Activated CD8-positive, alpha-beta memory T cell treated with anti-CD3 and anti-CD28 coated beads, Interleukin-2, amount 10 ng/mL, durations not matched to agents 7 days and 5 days (primary cell): ENCODE measurements at places on chromosomes 3 and 15. TPM values are rescaled to one million over a fixed set of nuclear protein-coding genes. Genes with fewer than 3 reads are reported as not detected.

Gene ITGA11
- not detected for total RNA-seq

Gene TMEM212
- not detected for total RNA-seq

Gene COLQ
- 4.7 TPM for total RNA-seq

Gene SH2D7
- 0.28 TPM for total RNA-seq

Gene BOC
- not detected for total RNA-seq

Gene IGDCC3
- total RNA-seq = not detected

DNA sequence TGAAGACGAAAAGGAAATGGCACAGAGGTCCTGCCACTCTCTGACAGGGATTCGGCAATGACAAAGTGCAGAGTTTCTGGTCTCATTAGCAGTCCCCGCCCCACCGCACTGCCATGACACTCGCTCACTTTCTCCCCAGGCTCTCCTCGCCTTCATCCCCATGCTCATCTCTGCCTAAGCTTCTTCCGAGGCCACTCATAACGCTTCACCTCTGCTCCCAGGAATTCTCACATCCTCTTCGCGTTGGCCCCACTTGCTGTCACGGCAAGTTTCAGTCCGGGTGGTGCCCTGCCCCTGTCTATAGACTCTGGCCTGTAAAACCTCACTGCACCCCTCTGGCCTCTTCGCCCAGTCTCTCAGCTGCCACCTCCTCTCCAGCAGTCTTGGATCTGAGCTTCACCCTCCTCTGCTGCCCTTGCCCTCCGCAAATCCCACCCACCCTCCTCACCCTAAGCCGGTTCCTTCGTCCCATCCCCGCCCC, 654 bp downstream of the RUBCN start:
- DNase-seq = peak; percentile 77
- peak overlapping the region; percentile 85 for H3K4me3 ChIP-seq
- peaks cover 39% of the 10 kb centered on the region for H3K4me1 ChIP-seq
- no peaks in the 10 kb centered on the region for H3K27me3 ChIP-seq
- peaks cover 9% of the 10 kb centered on the region for H3K36me3 ChIP-seq

DNA sequence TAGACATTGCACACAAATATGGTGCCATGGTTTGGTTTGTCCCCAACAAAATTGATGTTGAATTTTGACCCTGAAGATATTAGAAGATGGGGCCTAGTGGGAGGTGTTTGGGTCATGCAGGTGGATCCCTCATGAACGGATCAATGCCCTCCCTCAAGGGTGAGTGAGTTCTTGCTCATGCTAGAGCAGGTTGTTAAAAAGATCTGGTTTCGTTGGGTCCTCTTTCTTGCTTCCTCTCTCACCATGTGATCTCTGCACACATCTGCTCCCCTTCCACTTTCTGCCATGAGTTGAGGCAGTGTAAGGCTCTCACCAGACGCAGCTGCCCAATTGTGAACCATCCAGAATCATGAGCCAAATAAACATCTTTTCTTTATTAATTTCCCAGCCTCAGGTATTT, 87.8 kb upstream of the MDFIC2 start:
- no peak overlapping the region for H3K27ac ChIP-seq
- H3K4me3 ChIP-seq = no peak overlapping the region
- H3K27me3 ChIP-seq = no peaks in the 10 kb centered on the region
- H3K4me1 ChIP-seq = no peaks in the 10 kb centered on the region

DNA sequence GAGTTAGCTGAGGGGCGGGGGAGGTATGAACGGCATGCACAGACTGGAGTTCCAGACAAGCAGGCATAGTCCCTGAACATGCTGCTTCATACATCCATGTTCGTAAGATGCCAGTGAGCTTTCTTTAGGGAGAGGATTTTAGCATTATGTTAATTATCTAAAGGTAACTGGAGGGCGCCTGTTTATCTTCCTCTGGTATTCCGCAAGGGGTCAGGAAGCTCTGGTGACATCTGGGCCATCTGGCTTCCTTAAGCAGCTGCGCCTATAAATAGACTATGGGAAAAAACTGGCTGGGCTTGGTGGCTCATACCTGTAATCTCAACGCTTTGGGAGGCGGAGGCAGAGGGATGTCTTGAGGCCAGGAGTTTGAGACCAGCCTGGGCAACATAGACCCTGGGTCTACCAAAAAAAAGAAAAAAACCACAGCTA, 1.5 kb upstream of the FBXO22 start:
- H3K4me3 ChIP-seq = peak overlapping the region; percentile 44
- no peak overlapping the region for H3K27ac ChIP-seq
- no peaks in the 10 kb centered on the region for H3K27me3 ChIP-seq
- peaks cover 25% of the 10 kb centered on the region for H3K36me3 ChIP-seq
- H3K4me1 ChIP-seq = peaks cover 44% of the 10 kb centered on the region

DNA sequence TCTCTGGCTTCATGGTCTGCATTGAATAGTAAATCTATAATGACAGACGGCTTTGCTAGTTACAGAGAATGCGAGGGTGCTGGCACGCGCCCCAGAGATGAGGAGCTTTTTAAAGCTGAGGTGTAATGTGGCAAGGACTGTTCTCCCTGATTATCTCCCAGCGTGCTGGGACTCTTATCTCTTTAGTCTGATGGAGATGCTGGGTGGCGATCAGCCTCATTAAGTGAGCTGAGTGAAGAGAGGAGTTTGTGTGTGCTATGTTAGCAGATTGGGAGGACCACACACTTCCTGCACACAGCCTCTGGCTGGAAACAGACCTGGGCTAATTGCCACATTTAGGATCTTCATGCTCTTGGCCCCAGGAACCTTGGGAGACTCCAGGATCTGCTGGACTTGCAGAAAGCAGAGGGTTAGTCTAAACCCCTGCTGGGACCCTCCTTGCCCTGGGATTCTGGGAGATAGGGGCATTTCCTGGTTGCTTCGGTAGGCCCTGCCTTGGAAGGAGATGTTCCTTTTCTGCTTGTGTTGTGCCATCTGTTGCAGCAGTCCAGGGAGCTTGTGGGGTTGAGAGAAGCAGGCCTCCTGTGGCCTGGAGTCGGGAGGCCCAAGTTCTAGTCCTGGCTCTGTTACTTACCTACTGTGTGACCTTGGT, 15.0 kb downstream of the PDIA5 start:
- H3K4me1 ChIP-seq = peaks cover 34% of the 10 kb centered on the region
- no peak overlapping the region for H3K4me3 ChIP-seq
- H3K27ac ChIP-seq = peak overlapping the region; percentile 11
- H3K27me3 ChIP-seq = no peaks in the 10 kb centered on the region
- DNase-seq = no peak

DNA sequence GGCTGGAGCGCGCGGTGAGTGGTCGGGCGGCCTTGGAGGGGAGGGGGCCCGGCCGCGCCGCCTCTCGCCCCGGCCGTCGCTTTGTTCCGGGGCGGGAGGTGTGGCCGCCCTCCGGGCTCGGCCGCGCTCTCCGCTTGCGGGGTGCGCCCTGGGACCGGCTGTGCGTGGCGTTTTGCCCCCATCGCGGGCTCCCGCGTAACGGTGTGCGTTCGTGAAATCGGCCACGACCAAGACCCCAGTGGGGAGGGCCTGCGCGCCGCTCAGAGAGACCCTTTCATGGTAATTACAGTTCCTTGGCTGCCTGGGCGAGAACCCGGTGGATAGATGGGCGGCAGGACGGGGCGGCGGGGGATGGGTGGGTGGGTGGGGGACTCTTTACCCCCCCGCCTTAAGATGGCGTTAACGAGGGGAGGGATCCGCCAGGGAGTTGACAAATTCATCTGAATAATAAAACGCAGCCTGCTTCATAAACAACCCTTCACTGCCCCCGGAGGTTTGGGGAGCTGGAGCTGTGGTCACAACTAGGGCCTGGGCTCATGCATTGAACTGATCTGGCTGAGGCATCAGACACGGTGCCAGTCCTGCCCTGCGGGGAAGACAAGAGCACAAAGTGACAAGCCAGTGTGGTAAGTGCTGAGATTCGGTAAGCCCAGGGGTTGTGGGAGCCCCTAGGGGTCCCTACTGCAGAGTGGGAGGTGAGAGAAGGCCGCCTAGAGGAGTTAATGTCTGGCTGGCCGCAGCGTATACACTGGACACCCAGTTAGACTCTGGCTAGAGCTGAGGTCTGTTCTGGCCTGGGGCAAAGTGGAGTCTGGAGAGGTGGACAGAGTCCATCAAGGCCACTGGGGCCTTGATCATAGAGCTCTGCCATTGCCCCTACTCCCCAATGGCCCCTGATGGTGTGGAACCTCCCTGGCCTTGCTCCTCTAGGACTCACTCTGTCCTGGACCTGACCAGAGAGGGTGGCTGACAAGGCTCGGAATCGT, 668 bp downstream of the MRAS start:
- peaks cover 2% of the 10 kb centered on the region for H3K36me3 ChIP-seq
- no peak overlapping the region for H3K4me3 ChIP-seq

DNA sequence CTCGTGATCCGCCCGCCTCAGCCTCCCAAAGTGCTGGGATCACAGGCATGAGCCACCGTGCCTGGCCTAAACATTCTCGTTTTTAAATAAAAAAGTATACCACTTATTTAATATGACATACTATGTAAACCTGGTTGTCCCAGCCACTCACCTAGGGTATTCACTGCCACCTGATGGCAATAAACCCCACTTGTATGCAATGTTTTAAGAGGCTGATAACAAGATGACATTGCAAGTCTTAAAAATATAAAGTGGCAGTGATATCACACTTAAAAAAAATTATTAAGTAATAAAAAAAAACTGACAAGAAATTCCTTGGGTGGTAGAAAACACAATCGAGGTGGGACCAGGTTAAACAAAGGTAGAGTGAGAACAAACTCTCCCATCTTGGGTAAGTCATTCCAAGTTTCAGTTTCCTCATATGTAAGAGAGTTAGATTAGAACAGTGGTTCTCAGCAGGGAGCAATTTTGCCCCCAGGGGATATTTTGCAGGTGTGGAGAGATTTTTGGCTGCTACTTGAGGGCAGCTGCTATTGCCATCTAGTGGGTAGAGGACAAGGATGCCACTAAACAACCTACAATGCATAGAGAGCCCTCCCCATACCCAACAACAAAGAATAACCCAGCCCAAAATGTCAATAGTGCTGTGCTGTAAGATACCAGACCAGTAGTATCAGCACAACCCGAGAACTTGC, 14.5 kb downstream of the ARF4 start:
- H3K27ac ChIP-seq = no peak overlapping the region
- DNase-seq = no peak
- no peak overlapping the region for H3K4me3 ChIP-seq
- H3K27me3 ChIP-seq = no peaks in the 10 kb centered on the region

DNA sequence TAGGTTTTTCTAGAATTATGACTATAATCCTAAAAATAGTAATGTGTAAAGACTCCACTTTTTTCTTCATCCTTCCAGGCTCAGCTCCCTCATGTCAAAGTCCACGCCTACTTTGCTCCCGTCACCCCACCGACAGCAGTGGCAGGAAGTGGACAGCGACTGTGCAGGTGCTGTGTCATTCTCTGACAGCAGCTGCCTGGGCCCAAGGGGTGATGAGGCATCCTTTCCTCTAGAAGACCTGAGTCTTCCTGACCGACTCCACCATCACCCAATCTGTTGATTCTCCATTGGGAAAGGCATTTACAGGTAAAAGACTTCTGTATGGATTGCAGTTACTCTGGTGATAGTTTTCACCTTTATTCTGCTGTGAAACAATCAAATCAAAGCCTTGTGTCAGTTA, 54.8 kb downstream of the UBP1 start:
- DNase-seq = peak; percentile 88
- peaks cover 18% of the 10 kb centered on the region for H3K36me3 ChIP-seq
- no peaks in the 10 kb centered on the region for H3K27me3 ChIP-seq
- H3K4me1 ChIP-seq = peaks cover 23% of the 10 kb centered on the region

DNA sequence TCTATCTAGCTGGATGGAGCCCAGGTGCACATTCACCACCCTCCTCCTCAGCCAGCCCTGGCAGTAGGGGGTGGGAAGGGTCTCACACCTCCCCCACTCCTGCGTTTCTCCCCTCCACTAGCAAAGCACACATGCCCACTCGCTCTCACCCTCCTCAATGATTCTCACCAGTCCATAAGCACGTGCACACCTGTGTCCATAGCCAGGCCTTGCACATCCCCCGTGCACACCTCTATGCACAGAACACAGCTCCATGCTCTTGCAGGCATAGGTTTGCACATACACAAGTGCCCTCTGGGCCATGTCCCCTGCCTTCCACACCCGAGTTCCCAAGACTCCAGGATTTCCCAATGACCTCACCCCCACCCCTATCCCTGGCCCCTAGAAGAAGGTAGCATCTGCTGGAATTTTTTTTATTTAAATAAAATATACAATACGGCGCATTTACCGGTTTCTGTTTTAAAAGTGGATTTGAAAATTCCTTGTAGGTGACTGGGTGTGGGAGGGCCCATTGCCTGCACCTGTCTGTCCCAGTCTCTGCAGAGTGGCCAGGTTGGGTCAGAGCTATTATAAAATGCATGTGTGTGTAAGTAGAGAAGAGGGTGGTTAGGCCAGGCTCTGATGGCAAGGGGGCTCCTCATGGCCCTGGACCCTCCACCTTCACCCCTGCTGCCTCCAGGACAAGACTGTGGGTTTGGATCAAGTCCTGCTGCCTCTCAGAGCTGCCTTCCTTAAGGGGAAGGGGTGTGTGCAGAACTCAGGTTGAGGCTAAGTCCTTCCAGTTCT, 49.1 kb downstream of the HCN4 start:
- no peaks in the 10 kb centered on the region for H3K4me1 ChIP-seq
- peaks cover 35% of the 10 kb centered on the region for H3K27me3 ChIP-seq
- H3K36me3 ChIP-seq = no peaks in the 10 kb centered on the region

GRCh38 chr3:169179321-169179720, 484.2 kb downstream of the MECOM start:
- no peak overlapping the region for H3K27ac ChIP-seq
- DNase-seq = no peak
- no peak overlapping the region for H3K4me3 ChIP-seq

DNA sequence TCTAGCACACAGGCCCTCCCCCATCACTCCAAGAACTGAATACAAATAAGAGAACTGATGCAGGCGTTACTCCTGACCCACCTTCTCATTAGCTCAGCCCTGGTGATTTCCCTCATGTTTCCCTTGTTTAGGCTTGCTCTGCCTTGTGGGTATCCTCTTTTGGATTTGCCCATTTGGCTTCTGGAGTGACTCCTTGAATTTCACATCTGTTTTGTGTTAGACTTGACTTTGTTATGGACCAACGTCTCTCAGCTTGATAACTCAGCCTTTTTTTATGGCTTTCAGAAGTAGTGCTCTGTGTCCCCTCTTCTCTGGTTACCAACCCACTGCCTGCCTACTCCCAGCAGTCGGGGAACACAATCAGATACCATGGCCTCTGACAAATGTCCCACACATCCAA, 11.3 kb upstream of the TMOD3 start:
- peaks cover 11% of the 10 kb centered on the region for H3K36me3 ChIP-seq
- H3K4me1 ChIP-seq = no peaks in the 10 kb centered on the region
- no peak overlapping the region for H3K27ac ChIP-seq
- DNase-seq = no peak

- H3K4me3 ChIP-seq = no peak overlapping the region
- no peak overlapping the region for H3K27ac ChIP-seq
- H3K36me3 ChIP-seq = no peaks in the 10 kb centered on the region
- no peak for DNase-seq
Observed at GRCh38 chr3:183117056-183117455, 17.8 kb upstream of the MCCC1 start.
